ENCODE measurements at places on chromosomes 16 and 17. TPM values are rescaled to one million over a fixed set of nuclear protein-coding genes. Genes with fewer than 3 reads are reported as not detected.

CMTM2 gene
- total RNA-seq, result not detected

PPP1R27 gene
- total RNA-seq, result 0.15 TPM

NSRP1 gene
- total RNA-seq, result 33.3 TPM

PRKCA gene
- total RNA-seq, result 9.9 TPM

CYGB gene
- total RNA-seq, result 2.8 TPM

CHRNE gene
- total RNA-seq, result 0.31 TPM

ARL5C gene
- total RNA-seq, result not detected

DPEP2 gene
- not detected for total RNA-seq

TEKT5 gene
- not detected for total RNA-seq

TBC1D3I gene
- 0.35 TPM for total RNA-seq

KREMEN2 gene
- 14.6 TPM for total RNA-seq

ABAT gene
- 6.2 TPM for total RNA-seq

SCNN1B gene
- 0.35 TPM for total RNA-seq

TBX2 gene
- total RNA-seq, result not detected

HOXB8 gene
- total RNA-seq, result not detected

ICAM2 gene
- total RNA-seq, result 0.35 TPM

PYY gene
- 1.7 TPM for total RNA-seq

SLFN14 gene
- total RNA-seq, result not detected

KCNJ18 gene
- total RNA-seq, result not detected

RNF222 gene
- 0.09 TPM for total RNA-seq

MYCBPAP gene
- total RNA-seq, result 1.7 TPM

KIF18B gene
- 51.8 TPM for total RNA-seq

FBXL16 gene
- total RNA-seq, result 9.6 TPM

FOXF1 gene
- not detected for total RNA-seq

CEMP1 gene
- not detected for total RNA-seq

RABEP2 gene
- total RNA-seq, result 17.5 TPM

GAS7 gene
- 4.8 TPM for total RNA-seq

NPB gene
- 2.1 TPM for total RNA-seq

NPW gene
- total RNA-seq, result 7.1 TPM

FN3KRP gene
- 32.9 TPM for total RNA-seq

SLC5A10 gene
- total RNA-seq, result not detected

CIITA gene
- total RNA-seq, result not detected

TNP2 gene
- not detected for total RNA-seq

SLFN12L gene
- not detected for total RNA-seq

PRAC1 gene
- not detected for total RNA-seq

TRAPPC1 gene
- total RNA-seq, result 132 TPM

NPIPA5 gene
- total RNA-seq, result 5.2 TPM

HSD11B2 gene
- 35.1 TPM for total RNA-seq

PLA2G10 gene
- total RNA-seq, result 2.2 TPM

C17orf100 gene
- total RNA-seq, result 0.70 TPM

SLC6A4 gene
- total RNA-seq, result 0.44 TPM

ATP1B2 gene
- 15.4 TPM for total RNA-seq

HOXB1 gene
- total RNA-seq, result not detected

P2RX5 gene
- total RNA-seq, result 4.7 TPM

TM4SF5 gene
- total RNA-seq, result not detected

PHB1 gene
- total RNA-seq, result 351 TPM

SLFN5 gene
- total RNA-seq, result 3.5 TPM
